ENCODE measurements at places on chromosomes 2 and 18.

GRCh38 chr2:65396348-65397026 lies 35.9 kb downstream of the SPRED2 start:
- DNase-seq: no peak

DNA sequence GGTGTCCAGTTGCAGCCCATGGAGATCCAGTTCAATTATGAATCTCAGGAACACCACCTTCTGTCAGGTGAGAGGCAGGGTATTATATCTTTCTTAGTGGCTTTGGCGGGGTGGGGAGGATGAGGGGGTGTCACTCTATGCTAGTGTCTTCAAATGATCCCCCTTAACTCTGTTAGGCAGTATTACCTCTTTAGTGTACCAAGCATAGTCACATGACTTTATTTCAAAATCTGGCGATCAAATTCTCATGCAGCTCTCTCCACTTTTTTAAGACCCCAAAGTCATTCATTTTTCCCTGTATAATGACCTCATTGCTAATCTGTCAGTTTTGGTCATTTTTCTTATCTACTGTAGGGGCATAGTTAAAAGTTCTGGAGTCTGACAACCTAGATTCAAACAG lies 1.1 kb upstream of the ZSCAN30 start:
- no peak for DNase-seq

DNA sequence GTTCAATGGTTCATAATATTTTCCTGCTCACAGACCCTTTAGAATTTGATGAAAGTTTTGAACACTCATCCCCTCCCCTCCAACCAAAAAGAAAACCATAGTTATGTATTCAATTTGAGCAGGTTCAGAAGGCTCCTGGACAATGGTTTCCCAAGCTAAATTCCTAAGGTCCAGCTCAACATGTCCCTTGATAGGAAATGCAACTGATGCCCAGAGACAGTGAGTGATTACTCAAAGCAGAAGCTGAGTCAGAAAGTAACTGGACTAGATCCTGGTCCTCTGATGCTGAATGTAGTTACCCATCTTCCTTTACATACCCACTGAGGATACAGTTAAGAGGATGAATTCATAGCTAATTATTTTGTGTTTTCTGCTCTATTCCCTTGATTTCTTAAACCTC lies 218.9 kb upstream of the NCKAP5 start:
- no peak for DNase-seq

DNA sequence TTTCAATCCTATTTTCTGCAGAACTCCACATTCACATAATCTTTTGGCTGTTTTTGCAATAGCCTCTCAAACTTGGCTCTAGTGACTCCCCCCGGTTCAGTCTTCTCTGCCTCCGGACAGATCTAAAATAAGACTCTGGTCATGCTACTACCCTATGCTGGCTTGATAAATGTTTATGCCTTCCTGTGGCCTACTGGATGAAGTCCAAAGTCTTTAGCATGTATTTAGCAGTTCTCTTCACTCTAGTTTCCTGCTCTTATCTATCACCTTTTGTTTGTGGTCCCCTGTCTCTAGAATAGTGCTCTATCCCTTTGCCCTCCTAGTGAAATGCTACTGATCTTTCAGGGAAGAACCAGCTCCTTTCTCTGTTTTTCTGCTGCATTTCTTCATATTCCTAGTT lies 14.4 kb downstream of the ADCYAP1 start:
- DNase-seq: no peak
